Activated T-helper 1 cell treated with Interleukin-2 at 50 U/mL for 16 hours (primary cell): ENCODE measurements at places on chromosomes 7 and 10.

DNA sequence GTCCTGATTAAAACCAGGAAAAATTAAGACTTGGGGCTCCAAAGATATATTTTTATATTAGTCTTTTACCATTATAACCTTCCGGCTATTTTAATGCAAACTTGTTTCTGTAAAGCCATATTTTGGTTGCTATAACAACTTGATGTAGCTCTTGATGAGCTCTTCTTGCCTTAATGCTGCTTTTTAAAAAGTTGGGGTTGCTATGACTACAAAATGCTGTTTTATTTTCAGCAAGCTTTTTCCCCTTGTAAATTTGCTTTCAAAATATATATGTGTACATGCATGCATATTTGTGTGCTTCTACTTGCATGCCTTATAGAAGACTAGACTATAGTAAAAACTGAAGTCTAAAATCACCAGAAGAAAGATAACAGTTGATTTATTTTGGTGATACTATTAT lies 99.7 kb downstream of the CSTF2T start:
- no peak for DNase-seq

GRCh38 chr7:16412274-16413254 lies 8.8 kb downstream of the CRPPA start:
- no peak for DNase-seq

DNA sequence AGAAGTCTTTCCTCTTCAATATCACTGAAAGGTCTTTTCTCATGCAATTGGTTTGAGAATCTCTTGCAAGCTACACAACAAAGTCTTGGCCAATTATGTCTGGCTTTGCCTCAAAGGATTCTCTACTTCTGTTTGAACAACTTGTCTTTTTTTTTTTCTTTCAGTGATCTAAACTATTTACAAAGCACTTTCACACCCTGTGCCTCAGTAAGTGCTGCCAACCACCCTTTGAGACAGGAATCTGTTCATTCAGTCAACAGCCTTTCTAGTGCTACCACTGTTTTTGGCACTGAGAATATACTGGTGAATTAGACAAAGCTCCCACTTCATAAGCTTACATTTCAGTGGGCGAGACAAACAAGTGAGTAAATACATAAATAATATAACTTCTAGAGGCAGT lies 26.9 kb upstream of the SDK1 start:
- no peak for DNase-seq

GRCh38 chr10:58003945-58004344 lies 263.7 kb downstream of the IPMK start:
- no peak for DNase-seq

- DNase-seq: no peak
These were observed 110.6 kb downstream of the ATXN7L1 start for GRCh38 chr7:105765846-105766245.
